Right renal pelvis (tissue), 4 donors: ENCODE measurements at places on chromosomes 3 and 15. TPM values are rescaled to one million over a fixed set of nuclear protein-coding genes. Genes with fewer than 3 reads are reported as not detected.

Gene IP6K1
- polyA plus RNA-seq, result 64.2 TPM

Gene MAP1A
- 8.3 TPM for polyA plus RNA-seq

Gene ALDH1A2
- polyA plus RNA-seq, result 327 TPM

Gene SCN11A
- polyA plus RNA-seq, result 1.0 TPM

Gene GLDN
- 0.12 TPM for polyA plus RNA-seq

Gene ST3GAL6
- 85.1 TPM for polyA plus RNA-seq

Gene ESYT3
- polyA plus RNA-seq, result 1.1 TPM

Gene GOLGA8Q
- polyA plus RNA-seq, result 1.1 TPM

Gene PLAAT1
- 2.6 TPM for polyA plus RNA-seq

Gene SH2D7
- 0.65 TPM for polyA plus RNA-seq

Gene ISL2
- polyA plus RNA-seq, result not detected

- DNase-seq, result no peak
Measured at GRCh38 chr15:101055411-101055810, 136.3 kb downstream of the LRRK1 start.

GRCh38 chr3:131705558-131706051 lies 202.8 kb upstream of the MRPL3 start:
- DNase-seq, result no peak

- DNase-seq, result no peak
Measured at GRCh38 chr3:38725726-38726419, 76.4 kb upstream of the SCN5A start.

DNA sequence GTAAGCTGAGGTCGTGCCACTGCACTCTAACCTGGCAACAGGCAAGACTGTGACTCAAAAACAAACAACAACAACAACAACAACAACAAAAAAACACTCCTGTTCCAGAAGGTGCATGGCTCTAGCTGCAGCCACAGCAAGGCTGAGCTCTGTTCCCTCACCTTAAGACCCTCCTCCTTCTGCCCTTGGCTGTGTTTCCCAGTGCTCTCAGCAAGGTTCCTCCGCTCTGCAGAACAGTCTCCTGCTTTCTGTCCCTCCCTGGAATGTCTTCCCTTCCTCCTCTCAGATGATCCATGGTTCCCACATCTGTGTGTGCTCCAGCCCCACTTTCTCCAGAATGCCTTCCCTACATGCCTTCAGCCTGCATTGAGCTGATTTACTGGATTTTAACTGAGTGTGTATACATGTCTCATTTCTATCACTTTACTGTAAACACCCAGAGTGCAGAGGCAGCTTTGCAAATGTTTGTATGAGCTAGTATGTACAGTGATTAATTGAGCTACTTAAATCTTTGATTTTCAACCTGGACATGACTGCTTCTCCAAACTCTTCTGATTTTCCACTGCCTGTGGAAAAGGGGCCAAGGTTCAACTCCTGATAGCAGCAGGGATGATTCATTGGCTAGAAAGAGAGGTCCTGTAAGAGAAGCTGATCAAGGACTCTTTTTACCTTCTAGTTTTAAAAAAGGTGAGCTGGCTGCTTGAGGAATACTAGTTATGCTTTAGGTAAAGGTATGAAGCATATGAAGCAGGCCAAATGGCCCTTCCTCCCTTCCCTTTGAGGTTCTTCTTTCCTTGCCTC lies 14.7 kb downstream of the ANKUB1 start:
- DNase-seq, result no peak

GRCh38 chr3:65855370-65856100 lies 183.2 kb downstream of the MAGI1 start:
- DNase-seq, result no peak

- DNase-seq, result no peak
Measured at GRCh38 chr15:79030470-79030869, 60.1 kb downstream of the RASGRF1 start.

GRCh38 chr15:95558131-95558530 lies 772.4 kb upstream of the NR2F2 start:
- no peak for DNase-seq

- no peak for DNase-seq
Measured at GRCh38 chr3:139440639-139441556, 35.4 kb downstream of the RBP2 start.

DNA sequence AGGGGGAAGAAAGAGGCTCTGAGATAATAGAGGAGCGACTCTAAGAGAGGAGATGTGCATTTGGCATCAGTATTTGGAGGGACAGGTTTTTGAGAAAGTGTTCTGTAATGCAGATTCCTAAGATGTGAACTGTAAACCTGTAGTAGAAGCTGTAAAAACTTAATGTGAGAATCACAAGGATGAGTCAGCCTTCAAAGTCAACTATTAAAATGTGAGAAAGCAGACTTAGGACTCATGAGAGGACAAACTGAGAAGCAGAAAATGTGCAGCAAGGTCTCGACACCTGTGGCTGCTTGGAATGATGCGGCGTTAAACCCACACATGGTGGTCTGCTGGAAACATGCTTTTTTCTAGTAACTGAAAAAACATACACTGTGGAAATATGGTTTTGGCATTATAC lies 36.0 kb downstream of the USP13 start:
- DNase-seq, result no peak

DNA sequence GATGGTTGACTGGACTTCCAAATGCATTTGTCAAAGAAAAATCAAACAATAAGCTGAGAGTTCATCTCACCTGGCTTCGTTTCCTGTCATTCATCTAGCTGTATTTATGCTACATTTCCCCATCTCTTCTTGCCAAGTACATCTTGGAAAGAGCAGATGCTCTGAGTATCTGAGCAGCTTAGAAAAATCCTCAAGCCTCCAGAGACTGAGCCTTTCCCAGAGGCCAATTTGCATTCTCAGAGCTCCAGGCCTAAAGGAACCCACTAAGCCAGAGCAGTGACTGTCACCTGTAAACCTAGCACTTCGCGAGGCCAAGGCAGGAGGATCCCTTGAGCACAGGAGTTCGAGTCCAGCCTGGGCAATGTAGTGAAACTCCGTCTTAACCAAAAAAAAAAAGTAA lies 100.5 kb downstream of the XXYLT1 start:
- DNase-seq, result no peak

GRCh38 chr3:39065197-39065596 lies 13.4 kb downstream of the WDR48 start:
- DNase-seq, result no peak

DNA sequence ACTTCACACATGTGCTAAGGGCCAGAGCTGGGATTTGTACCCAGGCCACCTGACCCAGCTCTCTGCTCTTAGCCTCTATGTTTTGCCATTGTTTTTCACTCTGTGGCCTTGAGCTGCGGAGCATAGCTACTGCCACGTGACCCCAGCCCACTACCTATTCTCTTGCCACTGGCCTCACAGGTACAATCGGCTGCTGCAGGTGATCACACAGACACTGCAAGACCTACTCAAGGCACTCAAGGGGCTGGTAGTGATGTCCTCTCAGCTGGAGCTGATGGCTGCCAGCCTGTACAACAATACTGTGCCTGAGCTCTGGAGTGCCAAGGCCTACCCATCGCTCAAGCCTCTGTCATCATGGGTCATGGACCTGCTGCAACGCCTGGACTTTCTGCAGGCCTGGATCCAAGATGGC lies 46.2 kb downstream of the SEMA3G start:
- no peak for DNase-seq

DNA sequence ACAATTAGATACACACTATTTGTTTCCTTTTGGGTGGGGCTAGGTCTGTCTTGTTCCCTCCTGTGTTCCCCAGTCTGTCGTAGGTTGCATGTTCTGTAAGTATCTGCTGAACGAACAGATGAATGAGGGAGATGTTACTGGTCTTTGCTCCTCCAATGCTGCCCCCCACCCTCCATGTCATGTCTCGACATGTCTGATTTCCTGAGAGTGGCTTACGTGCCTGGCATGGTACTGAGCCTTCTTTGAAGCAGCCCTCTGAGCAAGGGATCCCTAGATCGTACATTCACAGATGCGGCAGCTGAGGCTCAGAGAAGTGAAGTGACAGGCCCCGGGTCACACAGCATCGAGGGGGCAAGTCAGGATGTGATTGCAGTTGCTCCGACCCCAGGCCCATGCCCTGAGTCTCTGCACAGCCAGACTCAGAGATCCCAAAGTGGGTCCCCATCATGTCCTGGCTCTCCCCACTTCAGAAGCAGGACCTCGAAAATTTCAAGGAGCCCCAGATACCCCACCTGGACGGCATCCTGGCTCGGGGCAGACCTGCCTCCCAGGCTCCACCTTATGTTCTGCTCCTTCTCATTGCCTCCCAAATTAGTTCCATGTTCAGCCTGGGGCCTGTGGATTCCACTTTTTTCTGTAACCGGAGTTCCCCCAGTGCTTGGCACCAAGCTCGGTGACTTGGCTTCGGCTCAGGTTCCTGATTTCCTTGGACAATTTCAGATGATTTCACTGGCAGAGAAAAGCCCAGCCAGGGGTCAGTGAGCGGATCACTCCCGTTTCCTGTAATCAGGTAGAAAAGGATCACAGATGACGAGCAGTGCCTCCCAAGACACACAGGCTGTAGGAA lies 24.7 kb downstream of the GOLGA6L2 start:
- no peak for DNase-seq

DNA sequence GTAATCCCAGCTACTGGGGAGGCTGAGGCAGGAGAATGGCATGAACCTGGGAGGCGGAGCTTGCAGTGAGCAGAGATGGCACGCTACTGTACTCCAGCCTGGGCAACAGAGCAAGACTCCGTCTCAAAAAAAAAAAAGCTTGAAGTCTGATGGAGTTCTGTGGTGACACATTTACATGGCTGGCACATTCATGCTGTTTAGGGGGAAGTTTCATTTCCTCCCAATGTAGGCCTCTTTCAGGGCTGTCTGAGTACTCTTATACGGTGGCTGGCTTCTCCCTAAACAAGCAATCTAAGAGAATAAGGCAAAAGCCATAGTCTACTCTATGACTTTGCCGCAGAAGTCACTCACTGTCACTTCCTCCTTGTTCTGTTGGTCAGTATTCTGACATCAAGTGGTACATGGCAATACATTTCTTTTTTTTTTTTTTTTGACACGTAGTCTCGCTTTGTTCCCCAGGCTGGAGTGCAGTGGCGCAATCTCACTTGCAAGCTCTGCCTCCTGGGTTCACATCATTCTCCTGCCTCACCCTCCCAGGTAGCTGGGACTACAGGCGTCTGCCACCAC lies 41.2 kb downstream of the OIP5 start:
- DNase-seq, result no peak

DNA sequence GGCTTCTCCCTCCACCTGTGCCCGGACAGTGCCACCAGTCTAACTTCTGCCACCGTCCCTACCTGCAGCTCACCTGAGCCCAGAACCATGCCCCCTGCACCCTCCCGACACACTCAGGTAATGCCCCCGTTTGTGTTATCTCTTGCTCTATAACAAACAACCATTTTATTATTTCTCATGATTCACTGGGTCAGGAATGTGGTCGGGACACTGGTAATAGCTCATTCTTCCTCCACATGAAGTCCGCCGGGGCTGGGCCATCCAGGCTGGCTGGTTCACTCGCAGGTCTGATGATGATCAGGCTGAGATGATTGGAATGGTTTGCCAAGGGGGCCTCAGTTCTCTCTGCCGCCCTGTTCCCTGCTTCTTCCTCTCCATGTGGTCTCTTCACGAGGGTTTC lies 20.3 kb upstream of the NR2E3 start:
- DNase-seq, result no peak

- no peak for DNase-seq
Measured at GRCh38 chr3:185818267-185818875, 6.5 kb downstream of the IGF2BP2 start.

DNA sequence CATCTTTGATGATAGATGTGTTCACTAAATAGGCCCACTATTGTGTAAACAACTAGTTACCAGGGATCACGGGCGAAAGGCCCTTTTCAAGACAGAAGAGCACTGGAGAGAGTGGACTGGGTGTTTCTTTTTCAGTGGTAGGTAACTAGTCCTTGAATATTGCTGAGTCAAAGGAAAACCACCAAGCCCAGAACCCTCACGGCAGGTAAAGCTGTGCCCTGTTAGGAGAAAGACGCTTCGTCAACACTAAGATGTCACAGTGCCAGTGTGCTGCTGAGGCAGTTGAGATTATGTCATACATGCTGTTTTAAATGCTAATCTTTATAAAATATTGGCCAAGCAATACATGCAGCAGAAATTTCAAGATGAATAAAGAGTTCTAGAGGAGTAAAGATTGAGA lies 578.6 kb downstream of the PYDC2 start:
- DNase-seq, result no peak

DNA sequence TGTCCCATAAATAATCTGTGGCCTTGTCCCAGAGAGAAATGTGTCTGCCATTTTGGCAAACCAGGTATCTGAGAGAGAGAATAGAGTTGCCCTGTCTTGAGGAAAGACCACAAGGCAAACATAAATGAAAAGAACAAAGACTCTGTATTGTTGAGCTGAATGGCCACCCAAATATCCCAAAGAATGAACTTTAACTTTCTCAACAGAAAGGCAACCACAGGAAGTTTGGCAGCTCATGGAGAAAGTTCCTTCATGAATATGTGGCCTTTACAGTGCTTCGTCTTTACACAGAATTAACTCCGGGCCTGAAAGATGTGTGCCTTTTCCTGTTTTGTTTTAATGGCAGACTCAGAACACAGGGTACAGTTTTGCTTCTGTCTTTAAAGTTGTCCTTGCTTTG lies 41.4 kb upstream of the THBS1 start:
- DNase-seq, result no peak

DNA sequence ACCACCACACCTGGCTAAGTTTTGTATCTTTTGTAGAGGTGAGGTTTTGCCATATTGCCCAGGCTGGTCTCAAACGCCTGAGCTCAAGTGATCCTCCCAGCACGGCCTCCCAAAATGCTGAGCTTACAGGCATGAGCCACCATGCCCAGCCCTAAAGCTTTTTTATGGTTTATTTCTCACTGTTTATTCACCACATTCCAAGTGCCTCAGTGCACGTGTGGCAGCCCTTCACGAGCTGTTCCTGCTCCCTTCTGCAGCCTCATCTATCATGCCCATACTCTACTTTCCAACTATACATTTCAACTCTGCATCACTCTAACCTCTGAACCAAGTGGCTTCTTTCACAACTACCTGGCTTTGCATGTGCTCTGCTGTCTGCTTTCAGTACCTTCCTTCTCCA lies 17.9 kb upstream of the OSBPL11 start:
- no peak for DNase-seq

- DNase-seq, result no peak
Measured at GRCh38 chr15:67085237-67085817, 19.9 kb downstream of the SMAD3 start.

DNA sequence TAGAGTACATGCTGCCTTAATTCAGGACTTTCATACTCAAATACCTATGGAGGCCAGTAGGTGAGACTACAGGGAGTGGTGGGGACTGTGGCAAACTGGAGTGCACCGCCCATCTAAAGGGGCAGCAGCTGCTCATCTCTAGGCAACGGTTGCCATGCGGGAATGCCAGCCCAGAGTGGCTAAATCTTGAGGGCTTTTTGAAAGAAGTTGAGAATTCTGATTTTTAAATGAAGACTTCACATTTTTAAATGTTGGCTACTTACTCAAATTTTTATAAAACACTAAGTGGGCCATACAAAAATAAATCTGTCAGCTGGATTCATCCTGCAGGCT lies 90.8 kb upstream of the PRR23E start:
- no peak for DNase-seq
